ENCODE measurements at places on chromosomes 4 and X.

GRCh38 chr4:98851806-98852205 lies 77.1 kb downstream of the EIF4E start:
- no peak for DNase-seq

DNA sequence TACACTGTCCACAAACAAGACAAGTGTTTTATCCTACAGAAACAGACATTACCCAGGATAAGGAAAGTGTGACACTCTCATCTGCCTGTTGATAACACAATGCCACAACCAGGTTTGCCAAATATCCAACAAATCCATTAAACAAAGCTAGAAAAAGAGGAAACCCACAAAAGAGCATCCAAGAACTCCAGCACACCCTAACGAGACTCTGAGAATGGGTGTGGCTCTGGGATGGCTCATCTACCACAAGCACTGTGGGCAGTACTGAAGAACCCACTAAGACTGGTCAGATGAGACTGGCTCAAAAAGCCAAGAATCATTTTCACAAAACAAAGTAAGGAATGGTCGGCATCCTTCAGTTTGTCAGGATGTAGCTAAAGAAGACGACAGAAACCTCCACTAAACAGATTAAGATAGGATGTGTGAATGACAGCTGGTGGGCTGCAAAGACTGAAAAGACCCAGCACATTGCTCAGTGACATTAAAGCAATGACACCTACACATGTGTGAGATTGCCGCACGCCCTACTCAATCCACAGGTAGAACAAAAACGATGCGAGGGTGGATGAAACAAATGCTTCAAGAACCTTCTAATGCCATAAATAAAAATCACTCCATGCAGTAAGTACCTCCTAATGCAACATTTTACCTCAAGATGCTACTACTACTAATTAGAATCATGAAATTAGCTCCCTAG lies 14.7 kb downstream of the ATP8A1 start:
- DNase-seq, result no peak

DNA sequence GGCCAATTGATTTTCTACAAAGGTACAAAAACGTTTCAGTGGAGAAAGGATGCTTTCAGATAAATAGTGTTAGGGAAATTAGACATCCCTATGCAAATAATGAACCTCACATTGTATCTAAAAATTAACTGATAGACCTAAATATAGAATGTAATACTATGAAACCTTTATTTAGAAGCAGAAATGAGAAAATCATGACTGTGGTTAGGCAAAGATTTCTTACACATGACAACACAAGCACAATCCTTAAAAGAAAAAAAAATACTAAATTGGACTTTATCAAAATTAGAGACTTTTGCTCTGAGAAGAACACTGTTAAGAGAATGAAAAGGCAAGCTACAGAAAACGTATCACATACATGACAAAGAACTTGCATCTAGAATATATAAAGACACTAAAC lies 43.0 kb upstream of the SPANXN4 start:
- no peak for DNase-seq

DNA sequence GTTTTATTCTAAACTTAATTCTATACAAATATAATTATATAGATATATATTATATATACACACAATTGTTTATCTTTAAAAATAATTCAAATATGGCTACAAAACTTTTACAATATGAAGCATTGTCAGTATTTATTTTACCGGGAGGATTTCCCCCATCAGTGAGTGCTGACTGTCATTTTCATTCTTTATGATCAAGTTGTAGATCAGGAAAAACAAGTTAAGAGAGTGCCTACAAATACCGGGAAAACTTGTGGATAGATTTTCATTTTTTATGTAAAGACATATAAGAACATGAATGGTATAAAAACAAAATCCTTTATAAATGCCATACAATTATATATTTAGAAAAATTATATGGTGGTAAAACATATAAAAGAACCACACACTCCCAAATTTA lies 37.8 kb downstream of the CLCN3 start:
- no peak for DNase-seq

DNA sequence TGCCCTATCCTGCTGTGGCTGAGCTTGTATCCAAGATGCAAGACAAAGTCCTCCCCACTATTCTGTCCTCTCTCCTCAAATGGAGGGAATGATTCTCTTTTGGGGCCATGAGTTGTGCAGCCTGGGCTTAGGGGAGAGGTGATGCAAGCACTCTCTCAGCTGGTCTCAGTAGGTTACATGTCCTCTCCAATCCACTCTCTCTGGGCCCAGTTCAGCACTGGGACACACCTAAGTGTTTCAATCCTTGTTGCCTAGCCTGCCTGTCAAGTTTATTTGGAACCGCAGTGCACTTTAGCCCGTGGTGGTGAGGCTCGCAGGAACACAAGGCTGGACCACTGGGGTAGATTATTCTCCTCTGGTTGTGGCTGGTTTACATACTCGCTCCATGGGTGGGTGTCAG lies 23.8 kb upstream of the TMPRSS11D start:
- no peak for DNase-seq

DNA sequence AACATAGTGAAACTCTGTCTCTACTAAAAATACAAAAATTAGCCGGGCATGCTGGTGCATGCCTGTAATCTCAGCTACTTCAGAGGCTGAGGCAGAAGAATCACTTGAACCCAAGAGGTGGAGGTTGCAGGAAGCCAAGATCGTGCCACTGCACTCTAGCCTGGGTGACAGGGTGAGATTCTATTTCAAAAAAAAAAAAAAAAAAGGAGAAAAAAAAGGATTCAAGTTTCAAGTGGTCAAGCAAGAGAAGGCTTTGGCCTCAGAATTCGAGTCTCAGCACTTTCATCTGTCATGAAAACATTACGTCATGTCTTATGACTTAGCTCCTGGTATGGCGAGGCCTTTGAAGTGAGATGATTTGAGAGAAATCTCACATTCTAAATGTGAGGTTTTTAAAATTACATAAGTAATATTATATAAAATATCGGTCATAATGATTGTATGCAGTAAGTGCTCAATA lies 21.2 kb upstream of the DHRSX start:
- no peak for DNase-seq

- DNase-seq, result no peak
Measured at GRCh38 chrX:132664273-132664672, 175.4 kb upstream of the MBNL3 start.

DNA sequence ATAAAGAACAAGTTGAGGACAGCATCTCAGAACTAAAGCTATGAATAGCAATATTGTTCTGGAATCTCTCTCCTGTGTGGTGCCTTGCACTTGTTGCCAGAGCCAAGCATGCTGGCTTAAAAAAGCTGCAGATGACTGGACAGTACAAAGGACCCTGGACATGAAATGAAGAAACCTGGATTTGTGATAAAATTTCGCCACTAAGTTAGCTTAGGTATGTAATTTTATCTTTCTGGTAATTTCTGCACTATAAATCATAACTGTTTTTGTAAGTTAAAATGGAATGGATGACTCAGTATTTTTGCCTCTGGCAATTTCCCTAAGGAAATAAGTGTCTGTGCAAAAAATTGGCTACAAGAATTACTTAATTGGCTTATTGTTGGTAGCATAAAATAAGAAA lies 317.2 kb downstream of the CAMK2D start:
- no peak for DNase-seq
